RPMI7951 (cell line): ENCODE measurements at places on chromosomes 1 and 21. TPM values are rescaled to one million over a fixed set of nuclear protein-coding genes. Genes with fewer than 3 reads are reported as not detected.

GRCh38 chr21:25565272-25566211 lies 41.7 kb downstream of the MRPL39 start:
- no peak for DNase-seq

GRCh38 chr1:7594714-7595295 lies 176.3 kb upstream of the VAMP3 start:
- DNase-seq, result no peak

- no peak for DNase-seq
Measured at GRCh38 chr1:7400566-7400965, 370.5 kb upstream of the VAMP3 start.

DNA sequence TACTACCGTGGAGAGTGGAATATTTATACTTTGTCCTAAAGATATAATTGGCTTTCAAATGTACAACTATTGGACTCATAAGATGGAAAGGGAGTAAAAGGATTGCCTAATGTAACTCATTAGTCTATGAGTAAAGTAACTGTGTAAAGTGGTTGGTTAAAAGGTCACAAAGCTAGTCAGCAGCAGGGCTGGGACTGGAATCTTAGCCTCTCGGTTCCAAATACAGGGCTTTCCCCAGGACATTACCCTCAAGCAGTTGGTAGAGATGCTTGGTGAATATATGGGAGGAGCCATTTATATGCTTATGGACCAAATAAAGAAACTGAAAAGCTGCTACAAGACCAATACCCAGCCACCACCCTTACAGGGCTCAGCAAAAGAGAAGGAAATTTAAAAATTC lies 283.7 kb downstream of the HLX start:
- no peak for DNase-seq

- DNase-seq, result peak; percentile 53
Measured at GRCh38 chr21:32570456-32570855, 14.9 kb downstream of the TCP10L start.

- no peak for DNase-seq
Measured at GRCh38 chr1:181259026-181259745, 170.7 kb downstream of the IER5 start.

Gene PDZK1
- 5.3 and 6.1 TPM in 2 replicates for total RNA-seq

Gene LTN1
- total RNA-seq, result 20.6 and 23.1 TPM in 2 replicates

Gene BTBD8
- total RNA-seq, result 0.49 and 0.72 TPM in 2 replicates
